Fibroblast of skin of left biceps (primary cell): ENCODE measurements at places on chromosomes 7 and 10.

GRCh38 chr10:119026301-119027110 lies 3.0 kb upstream of the NANOS1 start:
- no peak for DNase-seq

DNA sequence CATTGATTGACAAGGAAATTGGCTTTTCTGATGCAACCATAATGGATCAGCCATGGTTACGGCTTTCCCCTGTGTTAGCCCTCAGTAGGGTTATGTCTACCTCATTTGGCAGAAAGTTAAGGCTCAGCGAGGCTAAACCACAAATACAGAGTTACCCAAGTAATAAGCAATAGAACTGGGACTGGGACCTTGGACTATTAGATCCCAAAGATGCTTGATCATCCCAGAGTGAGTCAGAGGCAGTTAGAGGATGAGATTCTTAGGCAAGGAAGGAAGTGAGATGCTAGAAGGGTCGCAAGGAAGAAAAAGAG lies 401.4 kb downstream of the TNS3 start:
- no peak for DNase-seq

DNA sequence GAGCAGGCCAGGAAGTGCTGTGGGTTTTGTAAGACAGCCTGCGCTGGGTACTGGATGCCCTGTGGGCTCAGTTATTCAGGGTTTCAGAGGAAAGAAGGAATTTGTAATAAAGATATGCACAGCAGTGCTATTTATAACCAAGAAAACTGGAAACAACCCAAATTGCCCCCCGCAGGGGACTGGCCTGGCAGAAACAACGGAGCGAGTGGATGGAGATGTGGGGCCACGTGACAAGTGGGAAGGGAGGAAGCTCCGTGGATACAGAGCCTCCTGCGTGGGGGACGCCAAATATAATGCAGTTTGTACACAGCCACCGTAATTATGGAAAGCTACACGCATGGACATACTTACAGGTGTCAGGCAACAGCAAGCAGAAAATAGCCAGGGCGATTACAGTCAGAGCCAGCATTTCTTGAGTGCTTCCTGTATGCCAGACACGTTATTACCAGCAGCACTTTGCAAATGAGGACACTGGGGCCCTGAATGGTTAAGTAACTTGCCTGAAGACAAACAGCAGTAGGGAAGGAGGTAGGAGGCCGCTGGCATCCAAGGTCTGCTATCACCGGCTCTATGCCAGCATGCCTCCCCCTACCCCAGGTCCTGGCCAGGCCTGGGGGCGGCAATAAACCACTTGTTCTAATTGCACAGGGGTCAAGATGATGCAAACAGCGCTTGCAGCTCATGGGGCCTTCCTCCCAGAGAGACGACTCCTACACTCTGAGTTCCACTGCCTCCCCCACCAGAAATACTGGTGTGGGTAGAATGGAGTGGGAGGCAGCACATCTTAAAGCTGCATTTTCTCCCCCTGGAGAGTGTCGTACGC lies 8.7 kb upstream of the CAMK2B start:
- no peak for DNase-seq

GRCh38 chr7:151124899-151125399 lies 38.7 kb downstream of the AGAP3 start:
- no peak for DNase-seq

DNA sequence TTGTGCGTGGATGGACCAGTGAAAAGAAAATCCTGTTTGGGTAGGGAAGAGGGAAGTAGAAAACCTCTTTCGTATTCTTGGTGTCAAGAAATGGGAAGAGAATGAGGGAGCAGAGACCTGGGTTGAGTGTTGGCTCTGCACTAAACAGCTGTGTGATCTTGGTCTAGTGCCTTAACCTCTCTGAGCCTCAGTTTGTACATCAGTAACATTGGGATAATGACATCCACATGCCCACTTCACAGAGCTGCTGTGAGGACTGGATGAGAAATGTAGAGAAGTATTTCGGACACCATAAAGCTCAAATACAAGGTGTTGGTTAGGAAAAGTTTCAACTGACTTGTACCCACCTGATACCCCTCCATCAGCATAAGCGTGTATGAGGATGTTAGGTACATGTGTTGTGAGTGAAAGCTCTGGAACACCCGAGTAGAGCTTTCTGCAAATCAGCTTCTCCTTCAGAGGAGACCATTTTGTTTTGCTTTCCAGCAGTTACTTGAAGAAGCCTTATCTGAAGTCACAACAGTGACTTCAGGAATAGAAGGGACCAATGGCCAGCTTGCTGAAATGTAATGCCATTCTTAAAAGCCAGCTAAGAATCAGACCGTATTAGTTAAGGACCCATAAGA lies 11.2 kb downstream of the TRIM56 start:
- no peak for DNase-seq

- DNase-seq: no peak
Measured at GRCh38 chr10:27529010-27529783, 25.1 kb downstream of the RAB18 start.
